NCI-H226 (cell line): ENCODE measurements at places on chromosomes 12 and 14.

DNA sequence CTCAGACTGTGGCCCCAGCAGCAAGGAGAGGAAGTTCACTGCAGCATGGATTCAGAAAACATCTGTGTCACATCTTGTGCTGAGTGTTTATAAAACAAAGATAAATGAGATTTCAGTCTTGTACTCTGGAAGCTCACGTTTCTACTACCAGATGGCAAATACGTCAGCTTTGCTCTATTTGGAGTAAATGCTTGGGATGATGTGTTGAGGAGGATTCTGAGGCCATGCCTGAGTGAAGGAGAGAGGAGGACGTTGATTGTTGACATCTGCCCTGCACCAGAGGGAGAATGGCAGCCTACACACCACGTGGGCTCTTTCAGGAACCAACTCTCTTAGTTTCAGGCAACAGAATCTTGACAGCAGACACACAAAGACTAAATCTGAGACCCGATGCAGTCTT, 188.9 kb downstream of the TMEM132C start:
- DNase-seq = no peak

DNA sequence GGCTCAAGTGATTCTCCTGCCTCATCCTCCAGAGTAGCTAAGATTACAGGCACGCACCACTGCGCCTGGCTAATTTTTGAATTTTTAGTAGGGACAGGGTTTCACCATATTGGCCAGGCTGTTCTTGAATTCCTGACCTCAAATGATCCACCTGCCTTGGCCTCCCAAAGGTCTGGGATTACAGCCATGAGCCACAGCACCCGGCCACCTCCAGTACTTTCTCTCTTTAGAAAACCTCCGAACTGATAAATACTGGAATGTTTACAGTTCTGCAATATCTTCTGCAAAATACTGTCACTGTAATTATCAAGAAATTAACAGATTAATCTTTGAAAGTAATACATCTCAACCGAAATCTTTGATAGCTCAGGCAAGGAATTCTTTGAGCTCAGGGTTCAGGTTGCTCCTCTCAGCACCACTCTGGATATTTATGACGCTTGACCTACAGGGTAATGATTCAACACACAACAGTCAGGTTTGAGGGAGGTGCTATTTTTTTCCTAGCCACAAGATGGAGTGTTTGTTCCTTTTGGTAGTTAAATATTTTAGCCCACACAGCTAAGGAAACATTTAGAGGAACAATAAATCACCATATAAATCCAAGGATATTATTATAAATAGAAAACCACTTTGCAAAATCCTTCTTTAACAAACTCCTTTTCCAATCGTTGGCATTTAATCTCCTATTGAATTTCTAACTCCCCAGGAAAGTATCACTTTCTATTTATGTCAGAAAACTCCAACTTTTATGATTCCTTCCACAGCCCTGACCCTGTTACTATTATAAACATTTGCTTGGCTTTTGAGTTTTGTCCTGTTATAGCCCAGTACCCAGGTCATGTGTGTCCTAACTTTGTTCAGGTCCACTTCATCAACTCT, 48.6 kb upstream of the GTF2A1 start:
- peak; percentile 61 for DNase-seq

DNA sequence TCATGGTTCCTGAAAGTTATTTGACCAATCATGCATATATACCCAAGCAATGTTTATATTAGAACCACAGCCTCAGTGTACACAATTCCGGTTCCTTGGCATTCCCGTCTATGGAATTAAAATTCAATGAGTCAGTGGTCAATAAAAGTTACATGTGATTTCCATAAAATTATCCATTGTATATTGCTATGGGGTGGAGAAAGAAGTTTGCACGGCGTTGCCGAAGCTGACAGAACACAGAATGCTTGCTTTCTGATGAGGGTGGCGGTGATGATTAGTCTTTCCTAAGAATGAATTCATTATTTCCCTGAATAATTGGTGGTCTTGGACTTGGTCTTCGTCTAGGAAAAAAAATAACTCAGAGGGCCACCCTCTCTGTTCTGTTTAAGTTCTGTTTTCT, 214.1 kb downstream of the ANO2 start:
- DNase-seq = no peak

GRCh38 chr14:92670160-92670559, 78.3 kb downstream of the LGMN start:
- DNase-seq = no peak

DNA sequence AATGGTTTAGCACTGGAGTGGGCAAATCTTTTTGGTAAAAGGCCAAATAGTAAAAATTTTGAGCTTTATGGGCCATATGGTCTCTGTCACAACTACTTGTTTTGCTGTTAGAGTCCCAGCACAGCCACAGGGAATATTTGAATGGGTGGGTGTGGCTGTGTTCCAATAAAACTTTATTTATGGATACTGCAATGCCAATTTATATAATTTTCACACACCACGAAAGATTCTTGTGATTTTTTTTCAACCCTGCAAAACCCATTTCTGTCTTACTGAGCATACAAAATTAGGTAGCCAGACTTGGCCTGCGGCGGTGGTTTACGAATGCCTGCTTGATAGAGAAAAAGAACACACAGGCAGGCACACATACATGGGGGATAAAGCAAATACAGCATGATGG, 28.3 kb downstream of the TMEM120B start:
- no peak for DNase-seq

GRCh38 chr14:22623047-22623446, 21.1 kb downstream of the OR6J1 start:
- DNase-seq = no peak

GRCh38 chr12:79444089-79444488, 246.7 kb downstream of the PAWR start:
- peak; percentile 61 for DNase-seq

DNA sequence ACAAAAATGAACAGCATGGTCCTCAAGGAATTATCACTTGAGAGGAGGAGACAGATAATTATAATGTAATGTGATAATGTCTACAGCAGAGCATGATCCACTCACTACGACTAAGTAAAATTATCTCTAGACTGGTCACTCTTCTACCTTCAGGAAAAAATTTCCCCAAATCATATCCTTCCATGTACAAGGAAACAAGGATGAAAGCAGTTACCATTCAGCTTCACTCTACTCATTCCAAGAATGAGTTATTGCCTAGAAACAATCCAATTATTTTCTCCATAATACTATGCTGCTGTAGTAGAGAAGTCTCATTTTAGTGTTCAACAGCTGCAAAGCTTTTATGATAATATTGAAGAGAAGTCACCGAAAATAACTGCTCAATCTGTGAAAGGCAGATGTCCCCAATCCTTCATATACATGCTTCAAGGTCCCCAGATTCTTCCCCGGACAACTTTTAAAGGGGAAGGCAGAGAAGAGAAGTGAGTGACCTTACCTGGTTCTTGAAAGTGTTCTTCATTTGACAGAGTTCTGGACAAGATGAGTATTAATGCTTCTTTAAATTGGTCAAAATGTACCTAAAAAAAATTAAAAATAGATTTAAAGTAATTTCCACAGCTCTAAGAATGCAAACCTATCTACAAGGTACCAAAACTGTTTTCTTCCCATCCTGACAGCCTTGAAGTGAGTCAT, 24.6 kb downstream of the NIN start:
- no peak for DNase-seq

DNA sequence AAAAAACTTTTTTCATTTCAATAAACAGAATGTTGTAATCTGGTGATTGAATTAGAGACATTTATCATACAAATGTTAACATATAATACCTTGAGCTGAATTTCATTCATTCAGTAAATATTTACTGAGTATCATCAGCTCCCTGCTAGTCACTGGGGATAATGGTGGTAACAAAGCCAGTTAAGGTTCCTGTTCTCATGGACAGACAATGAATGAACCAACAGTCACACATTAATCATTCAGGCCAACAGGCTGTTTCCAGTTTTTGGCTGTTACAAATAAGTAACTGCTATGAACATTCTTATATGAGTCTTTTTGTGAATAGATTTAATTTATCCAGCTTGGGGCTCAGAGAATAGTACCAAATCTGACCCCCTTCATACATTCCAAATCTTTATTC, 13.5 kb downstream of the EXD2 start:
- DNase-seq = no peak

GRCh38 chr12:2642176-2642892, 152.4 kb upstream of the FKBP4 start:
- DNase-seq = no peak

GRCh38 chr12:19867151-19867550, 427.9 kb downstream of the AEBP2 start:
- no peak for DNase-seq

DNA sequence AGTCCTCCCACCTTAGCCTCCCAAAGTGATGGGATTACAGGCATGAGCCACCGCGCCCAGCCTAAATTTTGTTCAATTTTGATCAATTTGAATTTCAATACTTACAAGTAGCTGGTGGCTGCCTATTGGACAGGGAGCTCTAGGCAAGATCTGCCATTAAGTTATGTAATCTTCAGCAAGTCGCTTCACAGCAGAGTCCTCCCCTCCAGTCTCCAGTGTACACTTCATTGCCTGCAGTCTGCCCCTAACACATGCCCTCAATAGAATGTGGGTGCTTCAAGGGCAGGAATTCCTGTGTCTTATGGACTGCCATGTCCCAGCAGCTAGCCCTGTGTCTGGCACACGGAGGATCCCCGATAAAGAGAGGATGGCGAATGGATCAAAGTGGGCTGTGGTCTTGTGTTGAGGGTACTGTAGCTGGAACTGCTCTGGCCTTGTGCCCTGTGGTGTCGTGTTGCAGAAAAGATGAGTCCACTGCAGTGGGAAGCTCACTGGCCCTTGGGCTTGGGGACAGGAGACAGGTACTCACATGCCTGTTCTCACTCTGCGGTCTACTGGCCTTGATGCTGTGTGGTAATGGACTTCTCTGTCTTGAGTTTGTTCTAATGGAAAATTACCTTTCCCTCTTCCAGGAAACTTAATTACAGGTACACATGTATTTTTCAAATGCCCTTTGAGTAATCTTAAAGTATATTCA, 67.6 kb downstream of the TECPR2 start:
- no peak for DNase-seq

GRCh38 chr12:18382236-18382885, 121.0 kb downstream of the PIK3C2G start:
- peak; percentile 81 for DNase-seq

DNA sequence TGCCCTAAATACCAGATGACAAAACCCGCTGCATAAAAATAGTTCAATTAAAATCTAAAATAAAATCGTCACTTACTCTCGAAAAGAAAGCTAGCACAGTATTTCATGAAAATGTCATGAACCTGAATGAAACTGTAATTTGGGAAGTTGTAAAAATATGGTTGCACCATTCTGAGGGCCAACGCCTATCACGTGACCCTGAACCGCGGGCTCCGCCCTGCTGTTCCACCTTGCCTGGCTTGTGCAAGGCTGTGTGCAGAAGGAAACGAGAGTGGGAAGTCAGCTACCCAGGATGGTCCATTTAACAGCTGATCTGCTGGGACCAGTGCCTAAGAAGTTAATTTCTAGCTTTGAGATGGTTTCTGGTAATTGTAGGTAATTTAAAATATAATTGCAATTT, 91.7 kb upstream of the BMP4 start:
- DNase-seq = no peak

DNA sequence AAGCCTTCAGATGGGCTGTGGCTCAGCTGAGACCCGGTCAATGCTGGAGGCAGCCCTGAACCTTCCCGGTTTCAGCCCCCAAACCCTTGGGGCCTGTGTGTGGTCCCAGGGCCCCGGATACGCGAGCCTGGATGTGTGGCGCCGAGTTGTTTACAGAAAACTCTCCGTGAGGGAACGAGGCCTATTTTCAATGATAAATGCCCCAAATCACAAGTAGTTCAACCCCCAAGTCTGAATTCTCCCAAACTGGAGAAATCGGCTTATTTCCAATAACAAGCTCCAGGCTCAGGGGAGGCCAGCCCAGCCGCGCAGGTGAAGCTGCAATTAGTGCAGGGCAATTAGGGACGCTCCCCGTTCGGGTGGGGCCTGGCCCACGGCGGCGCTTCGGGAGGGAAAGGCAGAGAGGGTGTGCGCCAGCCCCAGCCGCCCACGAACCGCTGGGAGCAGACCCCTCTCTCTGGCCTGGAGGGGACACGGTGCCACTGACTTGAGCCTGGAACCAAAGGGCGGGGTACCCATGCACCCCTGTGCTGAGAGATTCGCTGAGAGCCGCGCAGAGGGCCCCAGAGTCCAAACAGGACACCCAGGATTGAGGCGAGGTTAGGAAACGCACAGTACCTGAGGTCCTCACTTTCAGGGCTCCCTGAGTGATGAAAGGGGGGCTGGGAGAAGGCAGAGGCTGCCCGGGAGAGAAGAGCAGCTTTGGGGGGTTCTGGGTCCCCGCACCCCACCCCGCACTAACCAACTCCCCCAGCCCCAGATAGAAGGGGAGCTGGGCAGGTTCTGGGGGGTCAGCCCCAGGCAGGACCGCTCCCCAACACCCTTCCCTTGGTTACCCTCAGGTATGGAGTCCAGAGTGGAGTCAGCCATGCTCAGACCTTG, 14.2 kb upstream of the ANKRD9 start:
- no peak for DNase-seq

DNA sequence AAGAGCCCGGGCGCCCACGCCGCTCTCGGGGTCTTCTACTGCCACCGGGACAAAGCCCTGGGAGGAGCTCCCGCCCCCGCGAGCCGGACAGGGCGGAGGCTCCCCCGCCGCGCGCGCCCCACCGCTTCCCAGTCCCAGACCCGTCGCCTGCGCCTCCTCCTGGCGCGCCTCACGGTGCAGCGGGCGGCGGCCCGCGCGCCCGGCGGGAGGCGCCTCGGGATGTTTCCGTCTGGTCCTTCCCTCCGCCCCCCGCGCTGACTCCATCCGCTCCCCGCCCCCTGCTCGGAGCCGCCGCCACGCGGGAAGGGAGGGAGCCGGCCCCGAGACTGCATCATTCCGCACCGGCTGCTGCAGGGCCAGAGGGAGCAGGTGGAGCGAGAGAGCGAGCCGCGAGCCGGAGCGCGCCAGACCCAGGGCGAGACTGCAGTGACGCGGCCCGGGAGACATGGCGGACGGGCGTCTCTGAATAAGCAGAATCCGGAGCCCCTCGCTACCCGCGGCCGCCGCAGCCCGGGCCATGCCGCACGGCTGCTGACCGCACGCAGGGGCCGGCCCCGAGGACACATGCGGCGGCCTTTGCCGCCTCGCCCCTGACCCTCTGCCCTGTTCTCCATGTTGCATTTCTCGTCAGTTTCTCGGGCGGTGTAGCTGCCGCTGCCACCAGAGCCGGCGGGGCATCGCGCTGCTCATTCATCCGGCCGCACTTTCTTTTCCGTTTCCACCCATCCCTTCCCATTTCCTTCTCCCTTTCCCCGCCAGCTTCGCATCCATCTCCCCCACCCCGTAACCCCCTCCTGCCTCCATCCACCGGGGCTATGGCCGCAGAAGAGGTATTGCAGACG, at the start of gene BICD1:
Gene BICD1 (plus strand): TSS at position 331 of the 842 bp plus-strand sequence. CDS start 485 bp downstream, at position 816.
- peak; percentile 89 for DNase-seq

GRCh38 chr12:37547611-37548010, 769.0 kb upstream of the ALG10B start:
- DNase-seq = no peak

- DNase-seq = no peak
Observed at GRCh38 chr12:44077294-44077693, 241.4 kb downstream of the TMEM117 start.

- DNase-seq = no peak
Observed at GRCh38 chr14:96088074-96088473, 48.9 kb downstream of the C14orf132 start.
